T-cell (primary cell): ENCODE measurements at places on chromosomes 3 and 15.
A peak's percentile ranks its signal among the peaks of the same experiment; 100 is the strongest.

DNA sequence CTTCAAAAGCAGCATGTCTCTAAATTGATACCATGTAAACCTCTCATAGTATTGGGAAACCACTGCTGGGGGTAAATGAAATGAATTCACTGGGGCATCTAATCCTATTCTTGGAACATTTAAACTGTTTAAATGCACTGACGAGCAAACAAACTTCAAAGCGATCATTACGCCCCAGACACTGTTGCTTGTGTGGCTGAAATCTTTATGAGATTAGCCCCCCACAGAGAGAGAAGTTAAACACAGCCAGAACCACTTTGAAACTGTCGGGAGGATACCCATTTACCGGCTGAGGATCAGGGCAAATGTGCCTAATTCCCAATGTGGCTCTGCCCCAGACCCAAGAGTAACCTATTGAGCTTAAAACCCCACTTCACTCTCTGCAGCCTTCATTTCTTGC is 308.4 kb upstream of the CDIN1 start:
- H3K36me3 ChIP-seq = no peaks in the 10 kb centered on the region
- no peaks in the 10 kb centered on the region for H3K27me3 ChIP-seq
- no peak for DNase-seq
- H3K4me1 ChIP-seq = no peaks in the 10 kb centered on the region

DNA sequence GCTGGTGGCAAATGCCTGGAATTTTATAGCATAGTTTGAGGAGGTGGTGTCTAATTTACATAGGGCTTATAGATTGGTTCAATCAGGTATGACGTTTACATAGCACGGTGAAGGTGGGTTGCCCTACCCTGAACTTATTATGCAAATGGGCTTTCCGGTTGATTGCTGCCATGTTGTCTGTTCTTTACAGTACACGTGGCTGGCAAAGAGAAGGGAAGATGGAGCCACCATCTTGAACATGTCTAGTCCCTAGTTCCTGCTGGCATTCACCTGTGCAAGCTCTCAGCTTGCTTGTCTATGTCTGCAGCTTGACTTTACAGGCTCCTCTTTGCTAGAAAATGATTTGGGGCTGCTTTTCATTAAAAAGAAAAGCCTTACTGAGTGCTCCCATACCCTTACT is 14.0 kb upstream of the STAC start:
- H3K4me1 ChIP-seq = no peaks in the 10 kb centered on the region
- H3K27me3 ChIP-seq = no peaks in the 10 kb centered on the region
- no peak overlapping the region for H3K4me3 ChIP-seq
- no peak overlapping the region for H3K27ac ChIP-seq

DNA sequence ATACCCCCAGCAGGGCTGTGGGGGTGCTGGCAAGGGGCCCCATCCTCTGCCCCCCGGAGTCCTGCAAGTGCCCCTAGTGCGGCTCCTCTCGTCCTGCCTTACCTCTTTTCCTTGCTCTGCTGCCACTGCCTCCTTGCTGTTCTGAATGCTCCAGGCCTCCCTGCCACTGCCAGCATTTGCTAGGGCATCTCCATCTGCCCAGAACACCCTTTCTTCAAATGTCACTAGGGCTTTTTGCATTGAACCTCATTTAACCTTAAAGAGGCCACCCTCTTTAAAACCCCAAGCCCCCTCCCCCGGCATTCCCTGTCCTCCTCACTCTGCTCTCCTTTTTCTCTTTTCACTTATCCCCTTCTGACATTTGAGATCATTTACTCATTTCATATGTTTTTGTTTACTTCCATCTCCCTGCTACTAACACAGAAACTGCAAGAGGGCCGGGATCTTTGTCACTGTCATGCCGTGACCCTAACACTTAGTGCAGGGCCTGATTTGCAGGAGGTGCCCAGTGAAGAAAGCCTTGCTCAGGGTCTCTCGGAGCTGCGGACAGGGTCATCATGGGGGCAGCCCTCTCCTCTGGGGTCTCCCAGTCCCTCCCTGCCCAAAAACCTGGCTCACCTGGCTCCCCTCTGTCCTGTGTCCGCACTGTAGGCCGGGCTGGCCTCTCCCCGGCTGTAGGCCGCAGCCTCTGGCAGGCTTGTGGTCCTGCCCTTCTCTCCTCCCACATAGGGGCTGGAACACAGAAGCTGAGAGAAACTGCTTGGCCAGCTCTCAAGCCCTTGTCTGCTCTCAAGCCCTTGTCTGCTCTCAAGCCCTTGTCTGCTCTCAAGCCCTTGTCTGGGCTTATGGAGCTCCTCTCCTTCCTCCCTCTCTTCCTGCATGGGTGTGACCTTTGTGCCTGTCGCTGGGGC is at the start of gene ACOX2:
Gene ACOX2 (minus strand): TSS at position 690 of the 911 bp plus-strand sequence. CDS start 2,084 bp downstream, outside the sequence.
- H3K36me3 ChIP-seq = no peaks in the 10 kb centered on the region
- H3K27ac ChIP-seq = no peak within 1 kb of the TSS
- H3K27me3 ChIP-seq = no peaks in the 10 kb centered on the region
- no peak within 1 kb of the TSS for H3K4me3 ChIP-seq
- peaks cover 7% of the 10 kb centered on the region for H3K4me1 ChIP-seq
- no peak for DNase-seq

DNA sequence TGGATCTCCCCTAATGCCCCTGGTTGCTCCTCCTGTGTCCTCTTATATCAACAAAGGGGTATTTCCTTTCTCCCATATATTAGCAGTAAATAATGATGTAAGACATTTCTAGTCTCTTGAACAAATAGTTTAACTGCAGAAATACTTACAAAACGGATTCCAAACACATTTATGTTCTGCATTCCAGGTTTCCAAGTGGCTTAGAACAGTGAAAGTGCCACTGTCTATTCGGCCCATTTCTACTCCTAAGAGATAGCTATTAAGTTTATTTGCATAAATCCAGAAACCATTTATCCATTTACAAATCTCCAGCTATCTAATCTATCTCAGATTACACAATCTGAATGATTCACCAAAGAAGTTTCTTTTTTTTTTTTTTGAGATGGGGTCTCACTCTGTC is 55.8 kb upstream of the FRMD4B start:
- no peaks in the 10 kb centered on the region for H3K4me1 ChIP-seq
- no peaks in the 10 kb centered on the region for H3K36me3 ChIP-seq
- no peak overlapping the region for H3K4me3 ChIP-seq
- H3K27ac ChIP-seq = no peak overlapping the region
- DNase-seq = no peak

DNA sequence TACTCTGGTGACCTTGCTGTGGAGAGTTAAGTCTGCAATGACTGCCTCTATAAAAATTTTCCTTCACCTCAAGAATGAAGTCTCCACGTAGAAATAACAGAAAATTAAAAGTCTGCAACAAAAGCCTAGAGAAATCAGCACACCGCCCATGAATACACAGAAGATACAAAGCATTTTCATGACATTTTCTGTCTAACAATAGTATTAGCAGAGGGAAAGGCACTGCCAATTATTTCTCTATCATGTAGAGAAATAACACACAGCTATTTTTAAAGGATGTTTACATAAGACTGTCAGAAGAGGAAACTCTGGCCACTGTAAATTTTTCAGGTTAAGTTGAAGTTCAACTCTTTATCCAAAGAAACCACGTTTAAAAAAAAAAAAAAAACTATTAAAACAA is 80.8 kb downstream of the GSK3B start:
- no peak for DNase-seq
- H3K27me3 ChIP-seq = no peaks in the 10 kb centered on the region
- no peak overlapping the region for H3K27ac ChIP-seq
- H3K4me3 ChIP-seq = no peak overlapping the region
- no peaks in the 10 kb centered on the region for H3K36me3 ChIP-seq

DNA sequence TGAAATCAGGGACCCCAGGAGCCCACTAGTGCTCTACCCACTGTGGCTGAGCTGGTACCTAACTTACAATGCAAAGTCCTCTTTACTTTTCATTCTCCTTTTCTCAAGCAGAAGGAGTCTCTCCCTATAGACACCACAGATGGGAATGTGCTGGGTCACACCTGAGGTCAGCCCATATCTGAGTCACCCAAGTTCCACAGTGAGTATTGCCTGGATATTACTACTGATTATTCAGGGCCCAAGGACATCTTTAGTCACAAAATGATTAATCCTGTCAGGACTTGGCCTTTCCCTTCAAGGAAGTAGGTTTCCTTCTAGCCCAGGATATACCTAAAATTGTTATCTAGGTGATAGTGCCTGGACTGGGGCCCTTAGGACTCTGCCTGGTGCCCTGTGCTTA is 1305.2 kb downstream of the SI start:
- H3K27ac ChIP-seq = no peak overlapping the region
- no peak overlapping the region for H3K4me3 ChIP-seq
- H3K36me3 ChIP-seq = no peaks in the 10 kb centered on the region

- H3K4me3 ChIP-seq = no peak overlapping the region
- no peak for DNase-seq
Observed at GRCh38 chr3:59115364-59116232, 65.8 kb upstream of the CFAP20DC start.

- H3K4me1 ChIP-seq = no peaks in the 10 kb centered on the region
- H3K27me3 ChIP-seq = no peaks in the 10 kb centered on the region
- H3K27ac ChIP-seq = no peak overlapping the region
- DNase-seq = no peak
Observed at GRCh38 chr3:25679642-25680302, 15.1 kb upstream of the TOP2B start.

DNA sequence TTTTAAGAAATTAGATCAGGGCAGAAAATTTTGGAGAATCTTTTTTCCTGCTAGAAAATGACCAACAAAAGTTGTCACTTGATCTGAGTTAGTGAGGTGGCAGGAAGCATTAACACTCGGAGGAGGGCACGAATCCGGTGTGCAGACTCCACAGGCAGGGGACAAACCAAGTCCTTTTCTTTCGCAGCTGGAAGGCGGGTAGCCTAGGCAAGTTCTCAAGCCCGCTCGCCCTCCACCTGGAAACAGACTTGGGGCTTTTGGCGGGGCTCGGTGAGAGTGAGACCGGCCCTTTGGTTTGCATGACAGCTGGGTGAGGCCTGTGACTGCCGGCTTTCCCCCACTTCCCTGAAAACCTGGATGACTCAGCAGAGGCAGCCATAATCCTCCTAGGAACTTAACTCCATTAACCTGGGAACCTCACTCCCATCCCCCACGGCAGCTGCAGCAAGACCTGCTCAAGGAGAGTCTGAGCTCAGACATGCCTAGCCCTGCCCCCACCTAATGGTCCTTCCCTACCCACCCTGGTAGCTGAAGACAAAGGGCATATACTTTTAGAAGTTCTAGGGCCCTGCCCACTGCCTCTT is 134.8 kb downstream of the MFSD1 start:
- no peak overlapping the region for H3K27ac ChIP-seq
- H3K4me1 ChIP-seq = no peaks in the 10 kb centered on the region
- H3K4me3 ChIP-seq = no peak overlapping the region
- H3K36me3 ChIP-seq = no peaks in the 10 kb centered on the region
- DNase-seq = no peak

GRCh38 chr3:180229113-180229512 is 192.4 kb upstream of the PEX5L start:
- no peak overlapping the region for H3K27ac ChIP-seq
- no peaks in the 10 kb centered on the region for H3K4me1 ChIP-seq
- DNase-seq = no peak
- no peaks in the 10 kb centered on the region for H3K36me3 ChIP-seq

DNA sequence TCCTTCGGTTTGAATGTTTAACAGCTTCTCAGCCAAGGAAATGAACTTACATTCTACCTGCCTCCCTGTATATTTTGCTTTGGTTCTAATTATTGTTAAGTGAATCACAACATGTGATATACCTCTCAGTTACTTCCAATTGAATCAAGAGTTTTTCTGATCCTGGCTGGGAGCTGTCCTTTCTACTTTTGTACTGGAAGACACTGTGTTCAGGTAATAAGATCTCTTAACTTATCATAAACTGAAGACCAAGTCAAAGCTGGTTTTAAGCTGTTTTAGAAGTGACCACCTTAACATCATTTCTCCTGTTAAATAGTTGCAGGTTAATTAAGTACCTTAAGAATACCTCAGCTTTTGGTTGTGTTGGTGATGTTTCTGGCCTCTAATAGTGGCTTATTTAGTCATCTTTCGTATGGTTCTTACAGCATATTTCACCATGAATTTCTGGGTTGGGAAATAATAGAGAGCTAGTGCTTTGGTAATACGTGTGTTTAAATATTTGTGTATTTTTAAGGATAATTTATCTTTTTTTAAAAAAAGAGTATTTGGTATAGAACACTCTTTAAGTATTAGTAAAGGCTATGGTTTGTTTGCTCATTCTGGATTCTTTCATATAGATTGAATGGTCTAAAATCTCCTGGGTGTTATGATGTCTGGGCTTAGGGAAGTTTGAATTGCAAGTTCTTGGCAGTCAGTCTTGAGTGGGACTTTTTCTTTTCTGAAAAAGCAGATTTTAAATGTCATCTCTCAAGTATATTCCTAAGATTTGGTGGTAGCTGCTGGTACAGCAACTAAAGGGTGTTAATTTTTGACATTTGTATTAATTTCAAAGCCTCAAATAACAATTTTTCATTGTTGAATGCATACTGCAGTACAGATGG is 1.6 kb downstream of the RAB8B start:
- no peaks in the 10 kb centered on the region for H3K36me3 ChIP-seq
- H3K4me3 ChIP-seq = peak overlapping the region; percentile 88
- no peak for DNase-seq
- peaks cover 44% of the 10 kb centered on the region for H3K4me1 ChIP-seq
- peak overlapping the region; percentile 95 for H3K27ac ChIP-seq

DNA sequence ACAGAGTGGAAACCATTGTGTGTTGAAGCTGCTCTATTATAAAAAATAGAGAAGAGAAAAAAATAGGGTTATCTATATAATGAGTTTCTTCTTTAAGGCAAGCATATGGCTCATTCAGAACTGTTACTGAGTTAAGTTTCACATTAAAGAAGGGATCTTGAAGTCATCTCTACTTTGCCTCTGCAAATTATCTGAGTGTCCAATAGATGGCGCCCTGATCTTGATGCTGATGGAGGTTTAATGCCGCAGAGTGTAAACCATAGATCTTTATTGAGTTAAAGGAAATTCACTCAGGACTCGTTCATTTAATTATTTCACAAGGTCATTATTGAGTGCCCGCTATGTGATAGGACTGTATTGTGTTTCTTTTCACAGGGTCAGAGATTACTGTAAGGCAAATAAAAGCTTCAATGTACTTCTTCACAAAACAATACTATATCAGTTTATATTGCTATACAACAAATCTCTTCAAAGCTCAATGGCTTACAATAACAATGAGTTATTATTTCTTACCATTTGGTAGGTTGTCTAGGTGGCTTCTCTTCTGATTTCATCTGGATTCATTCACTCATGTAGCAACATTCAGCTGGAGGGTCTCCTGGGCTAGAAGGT is 171.4 kb downstream of the NSUN3 start:
- no peaks in the 10 kb centered on the region for H3K27me3 ChIP-seq
- H3K4me1 ChIP-seq = no peaks in the 10 kb centered on the region
- H3K27ac ChIP-seq = no peak overlapping the region

DNA sequence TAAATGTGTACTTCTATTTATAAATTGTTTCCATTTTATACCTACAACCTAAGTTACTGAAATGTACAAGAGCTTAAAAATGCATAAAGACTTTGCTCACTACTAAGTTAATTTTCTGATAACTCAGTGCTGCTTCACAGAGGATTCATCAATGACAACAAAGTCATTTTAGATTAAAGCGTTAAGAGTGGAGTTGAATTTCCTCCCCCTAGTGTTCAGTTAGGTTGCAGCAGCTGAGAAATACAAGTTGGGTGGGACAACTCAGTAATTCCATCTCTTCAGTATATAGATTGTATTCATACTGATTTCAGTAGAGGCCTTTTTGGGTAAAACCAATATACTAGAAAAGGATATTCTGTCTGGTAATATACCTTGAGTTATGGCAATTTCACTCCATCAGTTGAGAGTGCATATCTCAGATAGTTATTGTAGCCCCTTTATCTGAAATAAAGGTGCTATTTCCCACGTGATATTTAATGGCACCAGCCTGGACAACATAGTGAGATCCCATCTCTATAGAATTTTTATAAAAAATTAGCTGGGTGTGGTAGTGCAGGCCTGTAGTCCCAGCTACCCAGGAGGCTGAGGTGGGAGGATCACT is 6.9 kb upstream of the RPL35A start:
- no peak overlapping the region for H3K4me3 ChIP-seq
- peak; percentile 17 for DNase-seq
- H3K4me1 ChIP-seq = no peaks in the 10 kb centered on the region
- no peaks in the 10 kb centered on the region for H3K27me3 ChIP-seq
- H3K36me3 ChIP-seq = no peaks in the 10 kb centered on the region
